Activated CD8-positive, alpha-beta memory T cell treated with anti-CD3 and anti-CD28 coated beads, Interleukin-2, amount 10 ng/mL, durations not matched to agents 7 days and 5 days (primary cell): ENCODE measurements at places on chromosomes 2 and 18. TPM values are rescaled to one million over a fixed set of nuclear protein-coding genes. Genes with fewer than 3 reads are reported as not detected.
A peak's percentile ranks its signal among the peaks of the same experiment; 100 is the strongest.

DNA sequence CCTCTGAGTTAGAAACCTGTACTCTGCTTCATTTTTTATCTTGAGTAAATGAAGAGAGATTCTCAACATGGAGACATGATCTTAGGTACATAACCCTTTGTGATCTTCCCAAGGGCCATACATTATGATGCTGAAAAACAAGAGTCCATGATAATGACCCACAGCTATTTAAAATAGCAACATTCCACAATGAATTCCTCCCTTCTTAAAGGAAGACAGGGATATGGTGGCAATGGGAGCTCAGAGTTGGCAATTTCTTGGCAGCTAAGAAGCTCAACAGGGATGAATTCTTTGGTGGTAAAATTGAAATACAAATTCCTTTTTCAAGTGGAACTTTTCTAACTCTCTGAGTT, 638.5 kb downstream of the CNTNAP5 start:
- H3K27me3 ChIP-seq: no peaks in the 10 kb centered on the region
- no peaks in the 10 kb centered on the region for H3K36me3 ChIP-seq
- no peak overlapping the region for H3K27ac ChIP-seq
- H3K4me1 ChIP-seq: no peaks in the 10 kb centered on the region

DNA sequence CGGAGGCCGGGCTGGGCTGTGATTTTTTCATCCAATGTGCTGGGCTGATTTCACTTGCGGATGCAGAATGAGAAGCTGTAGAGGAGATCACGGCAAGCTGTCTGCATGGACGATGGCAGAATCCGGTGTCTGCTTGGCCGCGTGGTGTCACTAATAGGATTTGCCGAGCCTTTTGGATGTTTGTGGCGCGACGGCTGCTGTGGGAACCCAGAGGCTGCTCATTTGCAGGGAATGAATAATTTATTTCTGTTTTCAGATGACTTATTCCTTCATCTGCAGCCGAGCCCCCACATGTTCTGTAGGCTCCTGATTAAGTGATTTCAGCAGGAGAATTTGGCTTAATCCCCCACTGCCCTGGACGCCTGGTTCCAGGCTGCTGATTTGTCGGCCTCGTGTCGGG, 62.6 kb downstream of the ODC1 start:
- no peaks in the 10 kb centered on the region for H3K27me3 ChIP-seq
- no peak for DNase-seq
- no peak overlapping the region for H3K27ac ChIP-seq
- no peaks in the 10 kb centered on the region for H3K36me3 ChIP-seq

GRCh38 chr2:95027369-95027720, 1.8 kb downstream of the MAL start:
- no peak for DNase-seq
- peak overlapping the region; percentile 66 for H3K27ac ChIP-seq

The MC5R gene
- total RNA-seq: not detected

- H3K27me3 ChIP-seq: no peaks in the 10 kb centered on the region
- no peak overlapping the region for H3K27ac ChIP-seq
- H3K4me3 ChIP-seq: no peak overlapping the region
These were observed 225.0 kb upstream of the NT5C1B start for GRCh38 chr2:18814387-18814786.

DNA sequence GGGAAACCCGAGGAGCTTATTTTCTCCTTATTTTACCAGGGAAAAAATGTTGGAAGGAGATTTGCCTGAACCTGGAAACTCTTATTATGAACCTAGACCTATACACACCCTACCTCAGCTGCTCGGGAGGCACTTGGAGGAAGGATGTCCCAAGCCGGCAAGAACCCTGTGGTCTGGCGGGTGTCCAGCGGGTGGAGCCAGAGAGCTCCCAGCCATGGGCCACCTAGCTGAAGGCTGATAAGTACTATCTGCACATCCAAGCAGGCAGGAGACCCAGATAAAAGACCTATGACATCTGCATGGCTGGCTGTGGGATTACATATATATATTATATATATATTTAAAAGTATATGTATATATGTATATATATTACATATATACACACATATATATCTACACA, 1.1 kb upstream of the SLC14A1 start:
- no peaks in the 10 kb centered on the region for H3K36me3 ChIP-seq
- no peak overlapping the region for H3K27ac ChIP-seq
- peak; percentile 80 for DNase-seq
- H3K4me1 ChIP-seq: peaks cover 5% of the 10 kb centered on the region

GRCh38 chr18:75210274-75211001, at the start of gene TSHZ1:
Gene TSHZ1 (plus strand): TSS chr18:75210797. CDS start chr18:75211877, 1,080 bp downstream.
- peaks cover 21% of the 10 kb centered on the region for H3K36me3 ChIP-seq
- peaks cover 58% of the 10 kb centered on the region for H3K4me1 ChIP-seq
- peak; percentile 82 for DNase-seq

DNA sequence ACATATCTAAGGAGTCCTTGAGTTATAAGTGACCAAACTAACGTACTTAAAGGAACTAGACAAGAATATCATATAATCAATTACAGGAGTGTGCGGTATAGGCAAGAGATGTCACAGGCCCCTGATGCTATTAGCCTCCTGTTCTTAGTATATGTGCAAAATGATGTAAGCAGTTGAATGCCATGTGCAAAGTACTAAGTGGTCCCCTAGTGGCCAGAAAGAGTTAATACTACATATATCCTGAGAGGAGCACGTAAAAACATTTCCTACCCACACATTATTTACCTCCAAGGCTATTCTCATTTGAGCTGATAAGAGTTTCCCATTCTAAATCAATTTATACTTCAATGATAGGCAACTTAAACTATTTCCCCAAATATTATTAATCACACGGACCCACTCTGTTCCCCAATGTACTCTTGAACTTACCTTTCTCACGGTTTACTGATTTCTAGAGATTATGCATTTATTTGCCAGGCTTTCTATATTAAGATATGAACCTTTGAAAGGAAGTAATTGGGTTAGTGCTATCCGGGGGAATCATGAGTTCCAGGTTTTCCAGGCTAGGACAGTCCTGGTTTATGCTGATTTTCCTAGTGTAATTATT, 158.0 kb upstream of the KLHL14 start:
- no peaks in the 10 kb centered on the region for H3K36me3 ChIP-seq
- no peak overlapping the region for H3K27ac ChIP-seq
- H3K4me3 ChIP-seq: no peak overlapping the region
- H3K27me3 ChIP-seq: no peaks in the 10 kb centered on the region

GRCh38 chr2:67399144-67399543, 2.0 kb downstream of the ETAA1 start:
- DNase-seq: no peak
- H3K4me3 ChIP-seq: no peak overlapping the region
- H3K27ac ChIP-seq: no peak overlapping the region
- no peaks in the 10 kb centered on the region for H3K27me3 ChIP-seq

The CXCR1 gene
- total RNA-seq: 1.4 TPM

DNA sequence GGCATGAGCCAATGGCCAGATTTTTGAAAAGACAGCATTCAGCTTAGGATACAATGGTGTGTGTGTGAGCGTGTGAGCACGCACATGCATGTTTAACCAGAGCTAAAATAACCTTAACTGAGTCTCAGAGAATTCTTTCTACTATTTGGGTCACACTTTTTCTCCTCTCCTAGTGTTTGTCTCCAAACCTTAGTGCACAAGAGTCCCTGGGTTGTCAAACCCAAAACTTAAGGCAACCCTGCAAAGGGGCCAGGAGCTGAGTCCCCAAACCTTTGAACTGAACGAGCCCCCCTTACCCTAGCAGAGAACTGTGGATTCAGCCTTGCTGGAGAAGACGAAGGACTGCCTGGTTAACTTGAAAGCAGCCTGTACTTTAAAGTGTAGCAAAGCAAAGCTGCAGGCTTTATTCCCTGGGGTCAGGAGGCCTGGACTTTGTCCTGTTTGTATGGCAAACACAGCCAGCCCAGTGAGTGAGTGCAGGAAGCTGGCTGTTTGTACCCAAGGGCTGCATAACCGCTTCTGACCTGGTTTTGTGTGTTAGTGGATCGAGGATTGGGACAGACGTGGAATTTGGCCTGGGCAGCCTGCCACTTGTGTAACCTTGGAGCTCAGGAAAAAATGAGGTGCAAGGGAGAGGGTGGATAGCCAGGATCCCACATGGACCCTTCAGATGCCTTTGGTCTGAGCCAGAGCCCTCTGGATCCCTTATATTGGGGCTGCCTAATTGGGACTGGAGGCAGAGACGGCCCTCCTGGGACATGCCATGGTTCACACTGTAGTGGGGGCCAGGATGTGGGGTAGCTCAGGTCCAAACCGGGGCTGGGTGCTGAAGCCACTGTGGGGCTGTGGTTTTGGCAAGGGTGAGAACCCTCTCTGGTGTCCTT, 6.4 kb upstream of the PSMD1 start:
- H3K27ac ChIP-seq: no peak overlapping the region
- peaks cover 45% of the 10 kb centered on the region for H3K27me3 ChIP-seq
- H3K4me1 ChIP-seq: peaks cover 38% of the 10 kb centered on the region
- peak; percentile 70 for DNase-seq
- H3K4me3 ChIP-seq: no peak overlapping the region
- H3K36me3 ChIP-seq: no peaks in the 10 kb centered on the region

GRCh38 chr2:173076581-173077345, 1.1 kb downstream of the MAP3K20 start:
- no peaks in the 10 kb centered on the region for H3K36me3 ChIP-seq
- DNase-seq: peak; percentile 45
- peak overlapping the region; percentile 84 for H3K4me3 ChIP-seq
- peaks cover 20% of the 10 kb centered on the region for H3K4me1 ChIP-seq
- H3K27ac ChIP-seq: peak overlapping the region; percentile 74
- H3K27me3 ChIP-seq: peaks cover 41% of the 10 kb centered on the region

The OXER1 gene
- total RNA-seq: not detected

DNA sequence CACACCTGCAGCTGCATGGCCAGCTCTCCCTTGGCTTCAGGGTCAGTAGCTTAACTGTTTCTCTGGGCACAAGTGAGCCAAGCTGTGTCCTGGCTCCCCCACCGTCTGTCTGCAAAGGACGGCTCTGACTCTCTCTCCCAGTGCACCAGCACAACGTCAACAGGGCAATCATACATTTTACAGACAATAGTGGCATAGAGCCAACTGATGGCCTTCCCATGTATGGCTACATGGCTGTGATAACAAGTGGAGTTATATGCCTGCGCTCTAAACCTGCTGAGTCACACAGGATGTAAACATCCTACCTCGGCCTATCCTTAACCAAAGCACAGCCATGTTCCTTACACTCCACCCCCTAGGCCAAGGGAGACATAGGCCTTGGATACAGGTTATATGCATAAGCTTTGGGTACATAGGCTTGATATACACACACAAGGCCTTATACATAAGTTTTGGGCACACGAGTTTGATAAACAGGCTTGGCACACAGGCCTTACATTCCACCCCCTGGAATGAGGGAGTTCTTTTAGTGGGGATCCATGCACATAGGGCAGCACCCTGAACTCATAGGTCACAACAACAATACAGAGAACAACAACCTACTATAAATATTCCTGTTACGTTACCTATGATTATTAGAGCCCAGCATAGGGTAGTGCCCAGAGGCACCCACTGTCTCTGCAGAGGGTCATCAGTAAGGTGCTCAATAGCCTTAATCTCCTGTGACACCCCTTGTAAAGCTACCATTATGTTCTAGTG, 17.7 kb downstream of the PHOSPHO2 start:
- H3K4me3 ChIP-seq: no peak overlapping the region
- H3K4me1 ChIP-seq: peaks cover 13% of the 10 kb centered on the region
- no peaks in the 10 kb centered on the region for H3K27me3 ChIP-seq
- peaks cover 2% of the 10 kb centered on the region for H3K36me3 ChIP-seq

The EGR4 gene
- total RNA-seq: 0.15 TPM

- no peak for DNase-seq
- no peak overlapping the region for H3K27ac ChIP-seq
- no peaks in the 10 kb centered on the region for H3K36me3 ChIP-seq
- no peak overlapping the region for H3K4me3 ChIP-seq
- H3K4me1 ChIP-seq: peaks cover 1% of the 10 kb centered on the region
These were observed 66.9 kb upstream of the DLX2 start for GRCh38 chr2:172169611-172170010.

GRCh38 chr2:84493514-84493913, 22.8 kb upstream of the DNAH6 start:
- no peak for DNase-seq
- no peak overlapping the region for H3K4me3 ChIP-seq
- no peaks in the 10 kb centered on the region for H3K27me3 ChIP-seq
- no peak overlapping the region for H3K27ac ChIP-seq
- no peaks in the 10 kb centered on the region for H3K36me3 ChIP-seq

DNA sequence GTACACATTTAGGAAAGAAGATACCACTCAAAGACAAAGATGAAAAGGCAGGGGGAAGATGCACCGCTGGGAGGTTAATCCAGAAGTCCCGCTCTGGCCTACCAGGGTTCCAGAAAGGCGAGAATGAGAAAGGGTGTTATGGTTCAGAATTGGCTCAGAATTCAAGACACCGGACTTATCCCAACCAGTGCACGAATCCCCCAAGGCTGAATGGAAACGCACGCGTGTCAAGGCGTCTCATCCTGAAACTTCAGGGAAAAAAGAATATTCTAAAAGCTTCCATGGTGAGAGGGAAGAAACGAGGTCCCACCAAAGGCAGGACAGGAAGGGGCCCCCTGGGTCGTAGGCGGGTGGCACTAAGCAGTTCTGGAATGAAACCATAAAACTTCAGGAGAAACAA, 71.9 kb downstream of the SLC66A2 start:
- H3K27ac ChIP-seq: no peak overlapping the region
- DNase-seq: no peak
- no peaks in the 10 kb centered on the region for H3K36me3 ChIP-seq
- H3K4me3 ChIP-seq: no peak overlapping the region
- H3K4me1 ChIP-seq: no peaks in the 10 kb centered on the region

The EIF5B gene
- 62.1 TPM for total RNA-seq

DNA sequence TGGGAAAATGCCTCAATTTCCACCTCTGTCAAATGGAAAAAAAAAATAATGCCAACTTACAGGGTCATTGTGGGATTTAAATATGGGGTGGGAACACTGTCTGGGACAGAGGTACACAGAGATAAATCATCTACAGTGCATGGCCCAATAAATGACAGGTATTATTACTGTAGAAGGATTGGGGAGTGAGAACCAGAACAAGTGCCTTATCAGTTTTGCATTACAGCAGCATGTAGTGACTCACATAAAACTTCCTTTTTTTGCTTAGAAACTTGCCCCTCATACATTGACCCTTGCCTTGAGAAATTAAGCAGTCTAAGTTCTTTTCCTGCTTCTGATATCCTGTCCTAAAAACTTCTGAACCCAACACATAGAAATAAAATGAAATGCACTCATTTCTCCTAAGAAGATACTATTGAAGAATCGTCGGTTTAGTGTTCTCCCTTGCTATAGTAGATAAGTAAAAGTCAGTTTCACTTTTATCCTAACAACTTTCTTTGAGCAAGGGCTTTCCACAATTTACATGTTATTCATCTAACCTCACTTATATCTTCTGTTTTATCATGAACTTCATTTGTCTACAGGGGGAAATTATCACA, 121.0 kb upstream of the HAAO start:
- H3K27me3 ChIP-seq: peaks cover 18% of the 10 kb centered on the region
- H3K4me3 ChIP-seq: no peak overlapping the region
- no peaks in the 10 kb centered on the region for H3K4me1 ChIP-seq

The IL1R2 gene
- not detected for total RNA-seq

The TRIM54 gene
- total RNA-seq: 0.28 TPM

GRCh38 chr18:51229328-51229727, 31.8 kb upstream of the MEX3C start:
- peaks cover 9% of the 10 kb centered on the region for H3K4me1 ChIP-seq
- H3K4me3 ChIP-seq: no peak overlapping the region
- DNase-seq: no peak
- no peak overlapping the region for H3K27ac ChIP-seq

The SULT1C2 gene
- total RNA-seq: not detected
